ENCODE measurements at places on chromosomes 6 and 20. TPM values are rescaled to one million over a fixed set of nuclear protein-coding genes. Genes with fewer than 3 reads are reported as not detected.

Gene WFDC9
- total RNA-seq: not detected

Gene C20orf96
- total RNA-seq: 1.6 TPM

Gene CTCFL
- total RNA-seq: not detected

Gene LY86
- not detected for total RNA-seq

Gene PPP1R18
- 49.9 TPM for total RNA-seq

Gene TOP1
- total RNA-seq: 14.3 TPM

Gene SUMO4
- total RNA-seq: not detected

Gene ADGRF1
- total RNA-seq: 0.17 TPM

Gene HRH3
- total RNA-seq: not detected

Gene VARS2
- 17.6 TPM for total RNA-seq

Gene CD40
- total RNA-seq: 6.2 TPM

Gene LY6G5C
- 0.97 TPM for total RNA-seq

Gene PLAGL1
- 18.5 TPM for total RNA-seq

Gene TXLNB
- total RNA-seq: 0.18 TPM

Gene MYL9
- total RNA-seq: not detected

Gene HLA-DQB1
- not detected for total RNA-seq

Gene RXRB
- 7.8 TPM for total RNA-seq

Gene BTN1A1
- total RNA-seq: not detected

Gene AFG1L
- total RNA-seq: 3.3 TPM

Gene TBXT
- not detected for total RNA-seq

Gene LIN28B
- not detected for total RNA-seq

Gene RNF217
- 7.0 TPM for total RNA-seq

Gene LHFPL5
- not detected for total RNA-seq
